ENCODE measurements at places on chromosomes 1 and 21.

- H3K36me3 ChIP-seq: no peaks in the 10 kb centered on the region
- no peaks in the 10 kb centered on the region for H3K27me3 ChIP-seq
- H3K27ac ChIP-seq: no peak overlapping the region
- no peak for DNase-seq
- no peak overlapping the region for H3K4me3 ChIP-seq
These were observed 258.3 kb downstream of the OLFM3 start for GRCh38 chr1:101738475-101738874.

DNA sequence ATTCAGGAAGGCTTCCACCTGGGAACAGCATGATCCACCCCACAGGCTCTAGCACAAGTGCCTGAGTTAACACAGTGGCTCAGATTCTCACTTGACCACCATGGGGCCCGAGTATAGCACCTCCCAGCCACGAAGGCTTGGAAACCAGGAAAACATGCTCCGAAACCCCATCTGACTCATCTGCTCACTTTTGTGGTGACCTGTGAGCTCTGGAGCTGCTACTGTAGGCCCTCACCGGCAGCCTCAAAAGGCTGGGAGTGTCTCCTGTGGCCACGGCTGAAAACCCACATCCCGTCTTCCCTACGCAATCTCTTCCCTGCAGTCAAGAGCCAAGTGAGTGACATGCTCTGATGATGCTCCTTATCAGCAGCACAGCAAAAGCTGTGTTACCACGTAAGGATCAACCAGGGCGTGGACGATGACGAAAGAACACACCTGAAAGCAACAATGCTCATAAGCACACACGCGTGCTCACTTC, 81.4 kb downstream of the TGFBR3 start:
- H3K36me3 ChIP-seq: no peaks in the 10 kb centered on the region
- peaks cover 22% of the 10 kb centered on the region for H3K4me1 ChIP-seq
- no peaks in the 10 kb centered on the region for H3K27me3 ChIP-seq
- H3K4me3 ChIP-seq: peak overlapping the region; percentile 71

DNA sequence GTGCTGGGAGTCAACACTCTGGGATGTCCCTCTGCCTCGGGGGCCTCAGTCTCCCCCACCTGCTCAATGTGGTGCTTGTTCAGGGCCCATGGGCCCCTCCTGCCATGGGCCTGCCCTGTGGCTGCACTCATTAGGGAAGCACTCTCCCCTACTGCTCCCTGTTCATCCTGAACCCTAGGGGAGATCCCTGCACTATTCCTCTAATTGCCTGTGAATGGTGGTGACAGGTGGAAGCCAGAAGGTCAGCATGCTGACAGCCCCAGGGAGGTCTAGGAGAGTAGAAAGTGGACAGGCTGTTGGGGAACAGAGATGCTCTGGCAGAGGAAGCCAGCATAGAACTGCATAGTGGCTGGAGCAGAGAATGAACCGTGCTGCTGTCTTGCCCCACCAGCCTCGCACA, 217.6 kb downstream of the TRABD2B start:
- peaks cover 8% of the 10 kb centered on the region for H3K27me3 ChIP-seq
- no peak overlapping the region for H3K27ac ChIP-seq
- no peak overlapping the region for H3K4me3 ChIP-seq
- no peaks in the 10 kb centered on the region for H3K4me1 ChIP-seq

DNA sequence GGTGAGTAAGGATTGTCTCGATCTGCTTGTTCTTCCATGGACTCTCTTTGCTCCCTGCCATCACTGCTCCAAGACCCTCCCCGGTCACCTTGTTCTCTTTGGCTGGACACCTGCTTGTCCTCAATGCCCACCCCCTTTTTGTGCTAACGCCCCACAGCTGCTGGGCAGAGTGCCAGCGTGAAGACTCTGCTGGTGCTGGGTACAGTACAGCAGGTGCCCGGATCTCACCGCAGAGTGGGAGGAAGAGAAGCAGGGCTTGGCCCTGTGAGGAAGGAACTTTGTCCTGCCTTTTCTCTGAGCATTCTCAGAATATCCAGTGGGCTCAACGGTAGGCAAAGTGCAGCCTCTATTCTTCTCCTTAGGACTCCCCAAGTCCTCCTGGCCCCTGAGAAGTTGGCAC, 90.1 kb downstream of the PLXNA2 start:
- no peaks in the 10 kb centered on the region for H3K27me3 ChIP-seq
- no peaks in the 10 kb centered on the region for H3K36me3 ChIP-seq
- H3K4me1 ChIP-seq: peaks cover under 1% of the 10 kb centered on the region
- H3K4me3 ChIP-seq: no peak overlapping the region

- H3K4me3 ChIP-seq: peak overlapping the region; percentile 5
- no peak for DNase-seq
- H3K27me3 ChIP-seq: peaks cover 4% of the 10 kb centered on the region
- peak overlapping the region; percentile 76 for H3K27ac ChIP-seq
- H3K36me3 ChIP-seq: no peaks in the 10 kb centered on the region
These were observed 10.2 kb upstream of the UBL4B start for GRCh38 chr1:110102081-110102480.

DNA sequence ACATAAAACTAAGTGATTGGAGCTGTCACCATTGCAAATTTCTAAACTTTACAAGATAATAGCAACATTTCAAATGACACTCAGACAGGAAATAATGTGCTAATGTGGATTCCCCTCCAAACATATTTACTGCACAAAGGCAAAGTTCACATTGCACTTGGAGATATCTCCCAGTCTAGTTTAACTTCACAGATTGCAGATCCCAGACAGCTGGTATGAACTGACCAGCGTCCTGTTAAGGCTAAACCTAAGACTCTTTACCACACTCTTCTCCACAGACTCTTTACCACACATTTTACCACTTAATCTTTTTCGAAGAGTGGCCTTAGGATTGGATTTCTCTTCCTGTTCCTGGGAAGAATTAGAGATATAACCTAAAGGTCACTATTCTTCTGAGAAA, 40.6 kb upstream of the HSD3B1 start:
- H3K27ac ChIP-seq: no peak overlapping the region
- peaks cover 10% of the 10 kb centered on the region for H3K27me3 ChIP-seq
- H3K4me1 ChIP-seq: no peaks in the 10 kb centered on the region

DNA sequence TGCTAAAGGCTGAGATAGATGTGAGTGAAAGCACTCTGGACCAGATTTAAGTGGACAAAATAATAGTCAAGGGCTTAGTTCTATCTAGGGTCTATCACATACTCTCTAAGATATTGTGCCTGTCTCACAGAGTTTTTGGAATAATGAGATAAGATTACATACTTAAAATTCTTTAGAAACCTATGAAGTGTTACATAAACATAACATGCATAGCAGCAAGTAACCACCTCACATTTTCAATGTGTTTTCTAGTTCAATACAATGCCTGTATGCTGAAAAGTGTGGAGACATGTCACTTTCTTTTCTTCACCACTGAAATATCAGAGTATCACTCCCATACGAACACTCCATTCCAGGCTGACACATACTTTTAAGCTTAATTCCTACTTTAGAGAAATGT, 16.2 kb downstream of the SDCCAG8 start:
- DNase-seq: no peak
- no peaks in the 10 kb centered on the region for H3K27me3 ChIP-seq
- H3K36me3 ChIP-seq: peaks cover 21% of the 10 kb centered on the region
- no peak overlapping the region for H3K27ac ChIP-seq
- peaks cover 23% of the 10 kb centered on the region for H3K4me1 ChIP-seq
- no peak overlapping the region for H3K4me3 ChIP-seq

- no peak overlapping the region for H3K27ac ChIP-seq
- no peak overlapping the region for H3K4me3 ChIP-seq
- DNase-seq: no peak
- no peaks in the 10 kb centered on the region for H3K36me3 ChIP-seq
- H3K27me3 ChIP-seq: no peaks in the 10 kb centered on the region
These were observed 103.7 kb upstream of the DPT start for GRCh38 chr1:168832661-168833060.

GRCh38 chr1:154334079-154335024, 9.0 kb downstream of the ATP8B2 start:
- DNase-seq: no peak
- H3K36me3 ChIP-seq: peaks cover 63% of the 10 kb centered on the region
- H3K4me1 ChIP-seq: peaks cover 30% of the 10 kb centered on the region
- H3K27ac ChIP-seq: no peak overlapping the region
- H3K4me3 ChIP-seq: peak overlapping the region; percentile 69

DNA sequence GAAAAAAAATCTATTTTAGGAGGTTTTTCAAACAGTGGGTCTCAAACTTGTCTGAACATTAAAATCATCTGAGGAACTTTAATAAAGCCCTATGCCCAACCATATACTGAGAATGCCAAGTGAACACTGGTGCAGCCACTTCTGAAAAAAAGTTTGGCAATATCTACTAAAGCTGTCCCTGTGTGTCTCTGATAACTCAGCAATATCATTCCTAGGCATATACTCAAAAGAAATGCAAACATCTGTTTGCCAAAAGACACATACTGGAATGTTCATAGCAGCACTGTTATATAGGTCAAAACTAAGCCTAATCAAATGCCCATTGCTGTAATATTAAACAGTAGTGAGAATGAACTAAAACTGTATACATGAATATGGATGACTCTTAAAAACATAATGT, 74.2 kb upstream of the RGS4 start:
- H3K36me3 ChIP-seq: no peaks in the 10 kb centered on the region
- H3K27me3 ChIP-seq: no peaks in the 10 kb centered on the region
- H3K4me3 ChIP-seq: no peak overlapping the region
- H3K4me1 ChIP-seq: no peaks in the 10 kb centered on the region

GRCh38 chr1:234512451-234512861, 33.5 kb upstream of the TARBP1 start:
- DNase-seq: no peak
- no peaks in the 10 kb centered on the region for H3K27me3 ChIP-seq
- peaks cover 18% of the 10 kb centered on the region for H3K4me1 ChIP-seq
- no peaks in the 10 kb centered on the region for H3K36me3 ChIP-seq
- H3K4me3 ChIP-seq: no peak overlapping the region

DNA sequence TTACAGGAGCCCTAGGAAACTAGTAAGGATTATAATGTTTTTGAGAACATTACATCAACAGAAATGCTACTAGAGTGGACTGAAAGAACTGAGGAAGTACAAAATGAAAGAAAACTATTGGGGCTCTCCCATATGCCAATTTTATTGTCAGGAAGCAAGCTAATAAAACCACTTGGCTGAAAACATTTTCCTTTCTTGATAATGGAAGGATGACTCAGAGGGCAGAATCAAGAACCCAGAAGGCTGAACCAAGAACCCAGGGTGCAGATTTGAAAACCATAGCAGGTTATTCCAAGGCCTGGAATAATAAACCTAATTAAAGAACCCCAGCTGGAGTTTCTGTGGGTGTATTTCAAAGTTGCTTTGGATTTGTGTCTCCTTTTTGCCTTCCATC, 70.7 kb downstream of the RPE65 start:
- H3K36me3 ChIP-seq: no peaks in the 10 kb centered on the region
- no peak overlapping the region for H3K27ac ChIP-seq
- peaks cover 4% of the 10 kb centered on the region for H3K4me1 ChIP-seq
- H3K4me3 ChIP-seq: no peak overlapping the region
- DNase-seq: no peak
- peaks cover 4% of the 10 kb centered on the region for H3K27me3 ChIP-seq

DNA sequence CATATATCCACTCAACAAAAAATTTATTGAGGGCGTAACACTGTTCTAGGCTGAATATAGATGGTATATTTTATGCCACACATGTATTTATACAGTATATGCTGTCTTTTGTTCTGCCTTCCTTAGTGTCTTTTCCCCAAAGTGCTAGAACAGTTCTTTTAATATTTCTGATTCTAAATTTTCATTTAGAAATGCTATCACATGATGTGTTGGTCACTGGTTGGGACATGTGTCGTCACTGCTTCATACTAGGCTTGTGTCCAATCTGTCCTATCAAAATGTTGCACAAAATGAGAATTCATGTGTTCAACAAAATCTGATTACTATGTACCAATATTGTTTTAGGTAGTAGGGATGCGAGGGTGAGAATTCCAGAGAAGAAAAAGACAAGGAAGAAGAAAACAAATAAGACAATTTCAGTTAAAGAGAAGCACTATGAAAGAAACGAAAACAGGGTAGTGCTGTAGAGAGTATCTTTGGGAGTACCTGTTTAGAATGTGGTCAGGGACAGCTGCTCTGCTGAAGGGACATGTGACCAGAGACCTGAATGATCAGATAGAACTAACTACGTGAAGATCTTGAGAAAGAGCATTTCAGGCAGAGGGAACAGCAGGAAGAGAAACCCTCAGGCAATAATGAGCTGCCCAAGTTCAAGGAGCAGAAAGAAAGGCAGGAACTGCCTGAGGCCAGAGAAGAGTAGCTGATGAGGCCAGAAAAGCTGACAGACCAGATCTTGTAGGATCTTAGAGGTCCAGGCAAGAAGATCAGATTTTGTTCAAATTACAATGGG, 1.3 kb downstream of the KMO start:
- peak overlapping the region; percentile 89 for H3K27ac ChIP-seq
- H3K36me3 ChIP-seq: peaks cover 30% of the 10 kb centered on the region
- no peak for DNase-seq
- peaks cover 31% of the 10 kb centered on the region for H3K4me1 ChIP-seq
